ENCODE measurements at places on chromosomes 1 and 21.

DNA sequence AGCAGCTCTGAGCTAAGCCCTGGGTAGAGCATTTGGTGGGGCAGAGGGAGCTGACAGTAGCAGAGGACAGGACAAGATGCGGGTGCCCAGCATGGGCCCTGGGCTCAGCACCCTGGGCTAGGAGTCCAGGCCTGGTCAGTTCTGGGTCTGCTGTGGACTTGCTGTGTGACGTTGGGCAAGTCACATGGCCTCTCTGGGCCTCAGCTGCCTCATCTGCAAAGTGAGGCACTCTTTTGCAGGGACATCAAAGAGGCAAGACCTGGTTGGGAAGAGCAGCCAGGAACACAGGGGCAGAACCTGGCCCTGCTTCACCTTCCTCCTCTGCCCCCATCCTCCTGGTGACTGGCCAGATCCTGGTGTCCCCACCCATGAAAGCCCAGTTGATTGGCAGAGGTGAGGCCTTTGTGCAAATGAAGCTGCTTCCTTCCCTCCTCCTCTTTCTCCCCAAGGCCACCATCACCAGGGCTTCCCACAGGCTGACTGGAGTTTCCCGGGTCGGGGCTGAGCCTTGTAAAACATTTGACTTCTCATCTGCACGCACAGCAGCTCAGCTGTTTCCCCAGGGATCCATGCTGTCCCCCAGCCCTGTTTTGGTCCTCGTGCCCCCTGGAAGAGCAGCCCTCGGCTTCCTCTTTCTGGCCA lies 350.5 kb downstream of the MATN1 start:
- DNase-seq, result no peak

DNA sequence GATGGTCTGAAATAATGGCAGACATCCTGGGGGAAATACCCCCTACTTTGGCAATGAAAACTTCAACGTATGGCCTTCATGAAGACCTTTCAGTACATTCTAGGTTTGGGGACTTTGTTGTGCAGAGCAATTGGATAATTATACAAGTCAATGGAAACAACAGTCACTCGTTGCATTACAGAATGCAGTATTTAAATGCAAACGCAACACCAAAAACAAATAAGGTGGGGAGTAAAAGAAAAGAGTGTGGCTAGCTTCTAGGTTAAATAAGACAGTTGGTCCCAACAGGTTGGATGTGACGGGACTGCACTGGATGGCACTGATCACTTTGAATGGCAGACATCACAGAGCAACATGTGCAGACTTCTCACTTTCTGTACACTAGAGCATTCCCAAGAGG lies 358.3 kb upstream of the GREM2 start:
- DNase-seq, result no peak

DNA sequence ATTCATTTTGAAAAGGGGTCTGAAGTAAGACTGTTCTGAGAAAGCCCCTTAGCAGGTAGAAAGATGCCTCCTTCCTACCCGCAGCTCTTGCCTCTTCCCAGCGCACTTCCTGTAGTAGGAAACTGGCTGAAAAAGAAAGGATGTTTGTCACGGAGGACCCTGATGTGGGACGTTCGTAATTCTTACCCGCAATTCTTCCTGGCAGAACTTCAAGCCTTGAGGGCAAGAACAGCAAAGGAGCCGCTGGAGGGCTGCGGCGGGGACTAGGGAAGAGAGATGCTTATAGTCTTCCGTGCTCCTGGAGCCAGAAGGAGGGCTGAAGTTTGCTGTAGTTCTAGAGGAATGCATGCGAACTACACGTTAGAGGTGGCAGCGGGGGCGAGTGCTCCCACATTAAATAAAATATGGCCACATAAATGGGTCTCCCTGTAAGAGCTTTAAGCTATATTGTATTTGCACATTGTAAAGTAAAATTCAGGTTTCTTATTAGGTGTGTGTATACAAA lies 6.3 kb downstream of the C1orf53 start:
- no peak for DNase-seq

DNA sequence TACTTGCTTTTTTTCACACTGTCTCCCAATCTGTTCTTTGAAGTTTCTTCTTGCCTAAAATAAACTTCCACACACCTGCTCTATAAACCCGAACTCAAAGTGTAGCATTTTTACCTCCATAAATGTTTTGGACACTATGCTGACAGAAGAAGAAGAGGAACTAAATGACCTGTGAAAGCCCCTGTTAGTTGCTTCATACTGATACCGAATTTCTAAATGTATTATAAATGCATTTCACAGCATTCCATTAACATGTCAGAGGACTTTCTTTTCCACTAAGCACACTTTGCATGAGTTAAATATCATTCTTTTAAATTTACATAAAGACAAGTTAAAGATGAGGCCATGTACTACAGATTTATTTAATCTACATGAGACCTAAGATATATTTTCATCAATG lies 281.0 kb downstream of the SMYD3 start:
- DNase-seq, result no peak

DNA sequence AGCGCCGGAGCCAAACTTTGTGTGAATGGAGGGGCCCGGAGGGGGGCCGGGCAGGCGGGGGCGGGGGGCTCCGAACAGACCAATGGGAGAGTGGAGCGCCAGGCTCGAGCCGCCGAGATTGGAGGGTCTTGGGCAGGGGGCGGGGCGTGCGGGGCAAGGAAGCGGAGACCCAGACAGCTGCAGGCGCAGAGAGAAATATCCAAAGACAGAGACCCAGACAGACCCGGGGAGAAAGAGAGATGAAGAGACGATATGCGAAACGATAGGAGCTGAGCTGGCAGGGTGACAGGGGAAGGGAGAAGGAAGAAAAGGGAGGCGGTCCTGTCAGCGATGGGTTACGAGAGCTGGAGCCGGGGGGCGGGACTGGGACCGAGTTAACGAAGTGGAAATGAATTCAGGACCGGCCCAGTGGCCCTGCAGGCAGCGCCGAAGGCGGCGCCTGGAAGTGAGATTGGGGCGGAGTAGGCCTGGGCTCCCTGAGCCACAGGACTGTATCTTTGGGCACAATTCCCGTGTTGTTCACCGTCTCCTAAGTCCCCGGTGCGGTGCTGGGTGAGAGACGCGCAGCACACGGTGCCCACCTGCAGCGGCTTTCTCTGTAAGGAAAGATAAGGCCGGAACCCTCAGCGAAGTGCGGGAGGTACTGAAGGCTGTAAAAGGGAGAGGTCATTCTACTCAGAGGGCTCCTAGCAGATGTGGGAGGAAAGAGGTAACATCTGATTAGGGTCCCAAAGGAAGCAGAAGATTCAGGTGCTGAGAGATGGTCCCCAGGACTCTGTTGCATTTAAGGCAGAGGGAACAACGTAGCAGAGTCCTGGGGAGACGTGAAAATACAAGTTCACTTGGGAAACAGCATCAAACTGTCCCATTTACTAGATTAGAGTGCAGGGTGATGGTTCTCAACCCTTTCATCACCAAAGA lies 543 bp upstream of the KCNJ10 start:
- peak; percentile 54 for DNase-seq

DNA sequence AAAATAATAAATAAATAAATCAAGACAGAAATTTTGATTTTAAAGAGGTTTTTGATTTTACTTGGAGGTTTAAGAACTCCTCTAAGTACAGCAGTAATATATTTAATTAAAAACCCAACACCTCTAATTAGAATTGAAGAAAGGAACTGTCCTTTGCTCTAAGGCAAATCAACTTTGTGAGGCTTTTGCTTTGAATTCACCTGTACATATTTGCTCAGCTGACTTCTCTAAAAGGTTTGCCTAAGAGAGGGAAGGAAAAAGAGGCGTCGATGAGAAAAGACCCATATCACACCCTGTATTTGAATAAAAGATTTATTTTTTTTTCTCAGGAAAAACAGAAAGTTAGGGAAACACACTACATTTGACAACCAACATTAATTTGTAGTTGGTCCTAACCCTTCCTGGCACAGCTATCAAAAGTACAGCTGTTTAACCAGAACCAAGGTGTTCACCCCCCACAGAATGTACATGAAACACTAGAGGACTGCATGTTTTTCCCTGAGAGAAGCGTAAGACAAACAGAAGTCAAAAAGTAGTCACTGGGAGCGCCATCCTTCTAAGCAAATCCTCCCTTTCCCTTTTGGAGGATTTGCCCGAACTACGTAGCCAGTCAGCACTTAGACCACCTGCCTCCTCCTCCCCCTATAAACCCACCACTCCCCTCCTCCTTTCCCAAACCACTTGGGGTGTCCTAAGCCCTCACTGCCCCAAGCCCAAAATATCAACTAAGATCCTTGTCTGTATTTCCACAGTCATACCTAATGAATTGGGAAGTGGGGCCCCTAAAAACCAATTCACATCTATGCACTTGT lies 4.9 kb downstream of the MCL1 start:
- DNase-seq, result no peak

GRCh38 chr1:246825557-246826175 lies 101.5 kb downstream of the SCCPDH start:
- no peak for DNase-seq

DNA sequence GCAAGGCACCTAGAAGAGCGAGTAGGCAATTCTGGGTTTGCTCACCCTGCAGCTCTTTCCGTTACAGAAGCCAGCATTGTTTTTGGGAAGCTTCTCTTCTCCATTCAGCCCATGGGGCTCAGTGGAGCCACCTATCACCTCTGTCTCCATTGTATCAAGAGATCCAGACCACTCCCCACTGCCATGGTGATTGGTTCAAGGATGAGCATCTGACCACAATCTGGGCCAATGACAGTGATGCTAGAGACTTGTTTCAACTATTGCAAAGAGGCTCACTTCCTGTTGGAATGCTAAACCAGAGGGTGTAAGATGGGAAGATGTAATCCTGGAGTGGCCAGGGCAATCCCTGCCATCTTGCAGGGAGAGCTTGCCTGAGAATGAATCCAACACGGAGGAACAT lies 6.6 kb downstream of the SPATA21 start:
- no peak for DNase-seq

GRCh38 chr1:1600861-1601563 lies 1.1 kb upstream of the FNDC10 start:
- no peak for DNase-seq

- no peak for DNase-seq
Observed at GRCh38 chr1:202362212-202362611, 13.7 kb downstream of the PPP1R12B start.

GRCh38 chr1:87869567-87869966 lies 540.9 kb downstream of the LMO4 start:
- DNase-seq, result no peak

DNA sequence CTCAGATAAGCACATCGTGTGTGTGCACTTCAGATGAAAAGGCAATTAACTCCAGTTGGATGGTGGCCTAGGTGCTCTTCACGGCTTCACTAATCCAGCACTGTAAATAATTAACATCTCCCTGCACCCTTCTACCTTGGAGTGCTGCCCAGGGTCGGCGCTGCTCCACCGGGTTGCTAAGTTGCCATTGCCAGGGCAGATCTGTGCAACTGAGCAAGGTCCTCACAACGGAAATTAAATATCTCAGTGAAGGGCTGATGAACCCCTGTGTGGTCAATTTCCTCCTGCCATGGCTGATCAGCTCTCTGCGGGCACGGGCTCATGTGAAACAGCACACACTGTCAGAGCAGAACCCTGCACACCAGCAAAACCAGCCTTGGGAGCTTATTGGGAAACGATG lies 63.2 kb downstream of the SYDE2 start:
- DNase-seq, result no peak

DNA sequence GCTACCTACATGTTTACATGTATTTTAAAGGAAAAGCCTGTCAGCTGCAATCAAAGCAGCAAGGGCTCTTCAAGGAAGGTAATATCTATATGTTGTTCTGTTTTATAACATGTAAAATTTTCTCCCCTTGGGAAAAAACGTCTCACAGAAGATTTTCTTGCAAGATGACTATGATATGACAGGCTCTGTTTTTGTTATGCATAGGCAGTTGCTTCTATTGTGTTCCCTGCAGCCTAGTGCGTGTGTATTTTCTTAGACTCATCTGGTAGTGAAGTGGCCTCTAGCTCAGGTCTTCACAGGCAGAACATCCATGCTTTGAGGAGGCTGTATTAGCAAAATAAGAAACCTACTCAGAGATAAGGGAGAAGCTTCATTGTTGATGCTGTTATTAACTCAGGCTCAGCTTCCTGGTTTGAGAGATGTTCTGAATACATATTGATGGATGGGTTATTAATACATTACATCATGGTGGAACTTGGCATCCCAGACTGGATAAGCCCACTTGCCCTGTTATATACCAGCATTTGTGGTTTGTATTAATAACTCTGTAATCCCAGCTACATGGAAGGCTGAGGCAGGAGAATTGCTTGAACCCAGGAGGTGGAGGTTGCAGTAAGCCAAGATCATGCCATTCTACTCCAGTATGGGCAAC lies 35.8 kb downstream of the LAMC1 start:
- DNase-seq, result no peak

GRCh38 chr1:46134660-46135331 lies 2.4 kb upstream of the PIK3R3 start:
- DNase-seq, result no peak

- no peak for DNase-seq
Observed at GRCh38 chr1:164587617-164588501, 28.9 kb downstream of the PBX1 start.

GRCh38 chr21:27225151-27225550 lies 258.3 kb upstream of the ADAMTS5 start:
- no peak for DNase-seq

- no peak for DNase-seq
Observed at GRCh38 chr1:48018799-48019198, 21.6 kb upstream of the TRABD2B start.

DNA sequence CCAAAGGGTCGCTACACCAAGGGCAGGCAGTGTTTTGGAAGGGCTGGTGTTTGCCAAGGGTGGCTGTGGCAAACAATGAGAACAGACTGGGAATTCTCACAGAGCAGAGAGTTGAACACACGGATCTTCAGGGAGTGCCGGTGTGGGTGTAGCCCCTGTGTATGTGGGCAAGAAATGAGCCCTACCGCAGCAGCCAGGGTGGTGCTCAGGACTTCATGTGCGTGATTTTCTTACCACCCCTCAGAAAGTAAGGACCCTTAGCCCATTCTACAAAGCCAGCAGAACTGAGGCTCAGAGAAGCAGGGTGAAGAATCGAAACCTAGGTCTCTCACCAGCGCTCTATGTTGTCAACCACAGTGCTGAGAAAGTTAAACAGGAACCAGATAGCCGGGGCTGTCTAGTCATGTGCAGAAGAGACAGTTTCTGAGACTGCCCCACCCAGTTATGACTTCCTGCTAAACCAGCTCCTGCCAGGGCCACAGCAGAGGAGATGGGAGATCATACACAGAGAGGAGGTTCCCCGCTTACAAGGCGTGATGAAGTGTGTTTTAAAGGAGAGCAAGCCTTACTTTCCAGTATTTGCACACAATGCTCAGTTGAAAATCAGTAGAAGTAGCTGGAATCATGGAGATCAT lies 21.9 kb upstream of the MORC3 start:
- DNase-seq, result peak; percentile 49

GRCh38 chr21:43361127-43361492 lies 65.8 kb downstream of the SIK1 start:
- no peak for DNase-seq

- DNase-seq, result no peak
Observed at GRCh38 chr1:101965341-101965740, 31.4 kb downstream of the OLFM3 start.

GRCh38 chr1:52189898-52190480 lies 48.1 kb downstream of the ZFYVE9 start:
- no peak for DNase-seq

GRCh38 chr1:199170711-199171110 lies 531.9 kb downstream of the PTPRC start:
- no peak for DNase-seq
